ENCODE measurements at places on chromosomes 12 and 14.

DNA sequence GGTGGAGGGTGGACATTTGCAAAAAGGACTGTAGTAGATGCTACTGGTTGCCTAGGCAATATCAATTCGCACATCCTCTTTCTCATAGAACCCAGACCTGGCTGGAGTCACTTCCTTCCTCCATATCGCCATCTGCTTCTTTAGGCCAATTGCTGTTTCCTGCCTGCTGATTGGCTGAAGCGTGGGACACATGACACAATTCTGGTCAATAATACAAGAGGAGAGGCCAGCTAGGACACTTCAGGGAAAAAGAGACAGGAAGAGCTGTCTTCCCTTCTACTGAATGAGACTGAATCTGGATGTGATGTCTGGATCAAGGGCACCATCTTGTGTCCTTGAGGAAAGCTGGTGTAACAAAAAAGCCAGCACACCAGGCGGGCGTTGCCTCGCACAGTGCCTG, 53.8 kb downstream of the TRPV4 start:
- DNase-seq: no peak

GRCh38 chr14:100075681-100076080, 10.5 kb downstream of the EVL start:
- no peak for DNase-seq

GRCh38 chr14:64934338-64934929, 8.1 kb downstream of the GPX2 start:
- no peak for DNase-seq

DNA sequence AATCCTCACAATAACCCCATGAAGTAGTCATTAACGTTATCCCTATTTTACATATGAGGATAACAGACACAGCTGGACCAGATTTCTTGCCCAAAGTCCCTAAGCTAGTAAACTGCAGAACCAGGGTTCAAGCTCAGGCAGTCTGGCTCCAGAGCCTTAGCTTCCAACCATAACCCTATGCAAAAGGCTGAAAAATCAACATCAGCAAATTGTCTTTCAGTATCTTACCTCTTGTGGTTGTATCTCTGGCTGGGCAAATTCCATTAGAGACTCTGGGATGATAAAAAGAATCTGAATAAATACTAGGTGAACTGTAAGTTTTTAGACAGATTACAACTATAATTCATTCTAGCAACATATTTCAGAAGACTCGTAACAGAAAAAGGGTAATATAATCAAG, 24.7 kb downstream of the CAPRIN2 start:
- DNase-seq: no peak

- DNase-seq: no peak
Observed at GRCh38 chr12:53199700-53200099, 7.4 kb downstream of the ITGB7 start.

DNA sequence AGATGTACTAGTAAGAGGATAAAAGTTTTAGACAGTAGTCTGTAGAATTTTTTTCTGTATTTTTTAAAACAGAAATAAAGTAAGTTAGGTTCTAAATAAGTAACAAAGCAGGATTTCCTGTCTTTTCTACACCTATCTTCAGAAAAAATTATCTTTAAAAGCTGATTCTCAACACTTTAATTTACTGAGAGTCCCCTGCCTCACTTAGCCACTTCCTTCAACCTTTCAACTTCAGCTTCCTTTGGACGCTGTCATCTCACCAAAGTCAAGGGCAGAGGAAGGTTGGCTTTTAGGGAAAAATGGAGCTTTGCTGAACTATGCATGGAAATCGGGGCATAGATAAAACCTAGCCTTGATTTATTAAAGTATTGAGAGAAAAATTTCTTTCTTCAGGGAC, 44.9 kb upstream of the CERS5 start:
- DNase-seq: no peak

DNA sequence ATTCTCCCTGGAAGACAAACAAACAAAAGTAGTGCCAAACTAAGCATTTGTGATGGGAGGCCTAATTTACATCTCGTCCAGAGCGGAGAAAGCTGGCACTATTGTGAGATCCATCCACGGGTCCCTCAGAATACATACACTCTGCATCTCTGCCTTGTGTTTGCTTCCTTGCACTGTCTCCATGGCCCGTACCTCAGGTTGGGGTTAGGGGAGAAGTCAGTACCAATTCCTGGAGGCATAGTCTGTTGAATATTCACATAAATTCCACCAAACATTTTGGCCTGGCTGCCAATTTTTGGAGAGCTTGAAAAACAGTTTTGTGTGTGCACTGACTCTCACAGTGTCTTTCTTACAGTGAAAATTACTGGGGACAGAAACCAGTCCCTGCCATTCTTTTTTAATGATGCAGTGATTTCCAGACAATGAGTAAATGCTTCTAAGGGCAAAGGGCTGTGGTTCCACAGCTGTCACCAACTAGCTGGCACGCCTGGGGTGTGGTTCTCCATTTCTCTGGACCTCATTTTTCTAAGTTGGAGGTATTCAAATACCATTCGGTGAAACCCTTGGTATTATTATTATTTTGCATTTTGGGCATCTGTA, 119.7 kb upstream of the HIF1A start:
- DNase-seq: no peak

- DNase-seq: no peak
Observed at GRCh38 chr12:129610601-129611120, 293.2 kb downstream of the TMEM132D start.

- no peak for DNase-seq
Observed at GRCh38 chr12:66176105-66176900, 6.5 kb upstream of the TMBIM4 start.

GRCh38 chr12:110846615-110847566, at the start of gene CCDC63:
Gene CCDC63, plus strand, starts transcription at chr12:110846987. Its CDS starts 5,968 bp downstream, at chr12:110852955.
- peak; percentile 47 for DNase-seq

DNA sequence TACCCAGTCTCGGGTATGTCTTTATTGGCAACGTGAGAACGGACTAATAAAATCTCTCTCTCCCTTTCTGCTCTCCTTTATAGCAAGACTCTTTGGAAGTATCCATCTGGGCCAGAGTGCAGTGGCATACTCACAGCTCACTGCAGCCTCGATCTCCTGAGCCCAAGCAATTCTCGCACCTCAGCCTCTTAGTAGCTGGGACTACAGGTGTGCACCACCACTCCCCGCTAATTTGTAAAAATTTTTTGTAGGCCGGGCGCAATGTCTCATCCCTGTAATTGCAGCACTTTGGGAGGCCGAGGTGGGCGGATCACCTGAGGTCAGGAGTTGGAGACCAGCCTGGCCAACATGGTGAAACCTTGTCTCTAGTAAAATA, 33.2 kb upstream of the PPP2R5C start:
- DNase-seq: no peak

All from HTR-8/SVneo (cell line).